ENCODE measurements at places on chromosomes 6 and 20. TPM values are rescaled to one million over a fixed set of nuclear protein-coding genes. Genes with fewer than 3 reads are reported as not detected.
A peak's percentile ranks its signal among the peaks of the same experiment; 100 is the strongest.

The LY6G6D gene
- total RNA-seq, result not detected

The TFAP2B gene
- total RNA-seq, result not detected

The PAK5 gene
- total RNA-seq, result not detected

The ATP6V1G2 gene
- total RNA-seq, result 0.38 TPM

The RCAN2 gene
- total RNA-seq, result 1.1 TPM

The EYA4 gene
- total RNA-seq, result not detected

DNA sequence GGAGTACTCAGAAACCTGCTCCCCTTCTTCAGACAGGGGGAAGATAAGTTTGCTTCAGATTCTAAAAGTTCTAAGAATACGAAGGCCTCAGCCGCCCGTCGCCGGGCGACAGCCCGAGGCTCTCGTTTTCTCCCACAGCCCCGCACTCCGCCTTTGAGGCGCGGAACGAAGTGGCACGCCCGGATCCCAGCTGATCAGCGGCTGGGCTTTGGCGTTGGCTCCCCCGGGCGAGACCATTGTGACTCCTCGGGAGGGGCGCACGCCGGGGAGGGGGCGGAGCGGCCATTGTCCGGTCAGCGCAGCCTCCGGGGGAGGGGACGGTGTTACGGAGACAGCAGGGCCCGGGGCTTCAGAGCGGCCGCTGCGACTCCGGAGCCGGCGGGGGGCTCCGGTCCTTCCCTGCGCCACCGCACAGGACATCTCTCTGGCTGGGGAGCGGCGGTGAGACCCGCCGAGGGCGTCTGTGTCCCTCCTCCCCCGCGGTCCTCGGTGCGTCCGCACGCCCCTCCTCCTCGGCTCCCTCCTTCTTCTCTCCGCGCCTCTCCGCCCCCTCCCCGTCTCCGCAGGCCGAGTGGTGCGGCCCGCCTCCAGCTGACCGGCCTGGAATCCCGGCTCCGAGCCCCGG is at the start of gene ZFAND3:
ZFAND3 (plus strand) TSS at position 551 of the 625 bp plus-strand sequence. CDS start 219 bp downstream, outside the sequence.
- DNase-seq, result peak; percentile 86

DNA sequence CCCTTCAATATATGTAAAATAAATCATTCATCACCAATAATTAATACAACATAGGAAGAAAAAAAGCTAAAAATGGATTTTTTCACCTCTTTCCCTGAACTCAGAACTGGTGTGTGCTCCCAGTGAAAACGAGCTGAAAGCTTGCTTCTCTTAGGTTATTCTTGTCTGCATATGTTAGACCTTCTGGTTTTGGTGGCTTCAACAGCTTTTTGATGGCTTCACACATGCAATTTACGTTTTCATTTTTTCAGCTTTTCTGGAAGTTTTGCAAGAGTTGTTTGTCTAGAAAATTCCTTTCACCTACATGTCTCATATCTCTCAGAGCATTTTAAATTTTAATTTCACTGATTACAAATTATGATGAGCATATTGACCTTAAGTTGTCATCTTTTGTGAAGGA is 86.9 kb upstream of the PTCHD4 start:
- no peak for DNase-seq

- DNase-seq, result no peak
Measured at GRCh38 chr6:169622618-169623017, 79.2 kb downstream of the WDR27 start.

DNA sequence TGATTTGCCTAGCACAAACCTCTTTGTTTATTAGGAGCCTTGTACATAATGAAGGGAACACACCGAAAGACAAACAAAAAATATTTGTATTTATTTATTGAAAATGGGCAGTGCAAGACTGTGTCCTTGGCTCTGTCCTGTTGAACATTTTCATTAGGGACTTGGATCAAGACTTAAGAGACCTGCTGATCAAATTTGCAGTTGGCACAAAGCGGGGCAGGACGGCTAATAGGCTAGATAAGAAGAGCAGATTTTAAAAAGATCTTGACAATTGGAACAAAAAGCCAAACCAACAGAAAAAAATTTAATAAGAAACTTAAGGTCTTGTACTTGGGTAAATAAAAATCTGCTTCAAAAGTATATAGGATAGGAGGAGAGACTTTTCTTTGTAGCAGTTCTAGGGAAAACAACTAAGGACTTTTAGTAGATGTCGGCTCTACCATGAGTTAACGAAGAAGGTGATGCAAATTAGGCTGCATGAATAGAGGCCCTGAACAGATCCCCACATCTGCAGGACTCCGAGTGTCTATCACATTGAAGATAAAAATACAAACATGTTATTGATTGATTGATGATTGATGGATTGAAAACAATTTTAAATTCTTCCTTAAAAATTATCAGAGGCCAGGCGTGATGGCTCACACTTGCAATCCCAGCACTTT is 124.1 kb upstream of the SPACA1 start:
- DNase-seq, result no peak

- no peak for DNase-seq
Measured at GRCh38 chr6:137496368-137496767, 2.2 kb upstream of the OLIG3 start.

DNA sequence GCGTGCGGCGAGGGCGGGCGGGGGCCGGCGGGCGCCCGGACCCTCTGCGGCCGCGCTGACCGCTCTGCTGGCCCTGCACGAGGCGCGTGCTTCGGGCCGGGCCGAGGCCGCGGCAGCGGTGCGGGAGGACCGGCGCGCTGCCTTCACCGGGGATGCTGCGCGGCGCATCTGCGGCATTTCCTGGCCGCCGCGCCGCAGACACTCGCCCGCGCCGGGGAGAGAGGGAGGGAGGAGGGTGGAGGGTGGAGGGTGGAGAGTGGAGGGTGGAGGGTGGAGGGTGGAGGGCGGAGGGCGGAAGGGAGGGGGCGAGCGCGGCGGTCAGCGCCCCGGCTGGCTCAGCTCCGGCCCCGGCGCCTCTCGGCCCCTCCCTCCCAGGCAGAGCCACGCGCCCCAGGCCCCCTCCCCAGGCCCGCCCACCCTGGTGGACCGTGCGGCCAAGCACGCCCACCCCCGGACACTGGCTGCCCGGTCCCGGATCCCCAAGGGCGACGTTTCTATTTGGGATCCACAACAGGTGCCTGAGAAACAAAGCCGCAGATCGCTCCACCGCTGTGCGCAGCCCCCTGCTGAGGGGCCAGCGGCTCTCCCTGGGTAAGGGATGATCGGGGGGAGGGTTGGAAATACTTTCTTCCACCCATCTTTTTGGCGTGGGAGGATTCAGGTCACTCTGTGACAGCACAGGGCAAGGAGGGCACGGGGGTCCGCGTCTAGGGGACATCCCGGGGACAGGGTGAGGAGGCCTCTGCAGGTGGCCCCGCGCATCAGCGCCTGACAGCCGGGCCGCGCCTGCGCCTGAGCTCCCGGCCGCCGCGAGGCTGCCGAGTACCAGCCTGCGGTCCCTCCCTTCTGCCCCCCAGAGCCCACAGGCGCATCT is 111.2 kb upstream of the BEND6 start:
- DNase-seq, result peak; percentile 23

DNA sequence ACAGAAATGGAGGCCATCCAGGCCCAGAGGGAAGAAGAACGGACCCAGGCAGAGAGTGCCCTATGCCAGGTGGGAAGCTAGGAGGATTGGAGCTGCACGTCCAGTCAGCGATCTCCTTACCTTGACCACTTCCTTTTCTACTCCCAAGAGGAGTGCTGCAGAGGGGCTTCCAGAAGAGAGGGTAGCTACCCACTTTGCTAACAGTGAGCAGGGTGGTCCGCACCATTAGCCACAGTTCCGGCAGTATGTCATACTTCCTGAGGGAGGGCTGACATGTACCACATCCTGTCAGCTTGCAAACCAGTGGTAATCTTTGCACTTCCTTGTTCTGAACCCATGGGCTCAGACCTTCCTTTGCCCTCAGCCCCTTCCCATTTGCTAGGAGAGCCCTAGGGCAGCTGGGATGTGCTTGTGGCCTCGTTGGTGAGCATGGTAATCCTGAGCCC is 35.4 kb downstream of the CEP250 start:
- peak; percentile 44 for DNase-seq

GRCh38 chr6:134331256-134331655 is 13.3 kb upstream of the SGK1 start:
- no peak for DNase-seq

- DNase-seq, result no peak
Measured at GRCh38 chr6:5004373-5005037, 668 bp upstream of the RPP40 start.

Data from activated T-cell treated with anti-CD3 and anti-CD28 coated beads, Interleukin-2, amount 50 U/mL, for 4 hours (primary cell).